ENCODE measurements at places on chromosomes 3 and 15.

GRCh38 chr3:72044231-72044855 is 259.4 kb upstream of the PROK2 start:
- DNase-seq, result no peak

GRCh38 chr15:40190591-40190990 is 29.7 kb downstream of the BUB1B start:
- no peak for DNase-seq

DNA sequence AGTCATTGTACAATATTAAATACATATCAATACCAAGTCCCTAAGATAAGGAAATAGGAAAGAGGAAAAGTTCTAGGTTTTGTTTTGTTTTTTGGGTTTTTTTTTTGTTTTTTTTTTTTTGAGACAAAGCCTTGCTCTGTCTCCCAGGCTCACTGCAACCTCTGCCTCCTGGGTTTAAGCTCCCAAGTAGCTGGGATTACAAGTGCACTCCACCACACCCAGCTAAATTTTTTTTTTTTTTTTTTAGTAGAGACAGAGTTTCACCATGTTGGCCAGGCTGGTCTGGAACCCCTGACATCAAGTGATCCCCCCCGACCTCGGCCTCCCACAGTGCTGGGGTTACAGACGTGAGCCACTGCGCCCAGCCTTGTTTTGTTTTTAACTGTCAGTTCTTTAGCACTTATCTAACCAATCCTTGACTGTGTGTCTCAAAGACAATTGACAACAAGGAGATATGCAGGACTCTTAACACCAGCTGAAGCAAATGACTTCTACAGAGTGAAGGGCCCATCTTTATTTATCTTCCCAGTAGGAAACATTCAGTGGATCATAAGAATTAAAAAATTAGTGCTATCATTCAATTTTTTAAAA is 100.0 kb upstream of the RAP2B start:
- DNase-seq, result no peak

DNA sequence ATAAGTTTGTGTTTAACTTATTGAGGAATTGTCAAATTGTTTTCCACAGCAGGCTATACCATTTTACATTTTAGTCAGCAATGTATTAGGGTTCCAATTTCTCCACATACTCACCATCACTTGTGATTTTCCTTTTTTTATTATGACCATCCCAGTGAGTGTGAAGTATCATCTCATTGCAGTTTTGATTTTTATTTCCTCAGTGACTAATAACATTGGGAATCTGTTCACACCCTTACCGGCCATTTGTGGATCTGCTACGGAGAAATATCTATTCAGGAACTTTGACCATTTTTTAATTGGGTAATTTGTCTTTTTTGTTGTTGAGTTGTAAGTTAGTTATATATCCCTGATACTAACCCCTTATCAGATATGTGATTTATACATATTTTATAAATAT is 54.8 kb upstream of the LMCD1 start:
- DNase-seq, result no peak

DNA sequence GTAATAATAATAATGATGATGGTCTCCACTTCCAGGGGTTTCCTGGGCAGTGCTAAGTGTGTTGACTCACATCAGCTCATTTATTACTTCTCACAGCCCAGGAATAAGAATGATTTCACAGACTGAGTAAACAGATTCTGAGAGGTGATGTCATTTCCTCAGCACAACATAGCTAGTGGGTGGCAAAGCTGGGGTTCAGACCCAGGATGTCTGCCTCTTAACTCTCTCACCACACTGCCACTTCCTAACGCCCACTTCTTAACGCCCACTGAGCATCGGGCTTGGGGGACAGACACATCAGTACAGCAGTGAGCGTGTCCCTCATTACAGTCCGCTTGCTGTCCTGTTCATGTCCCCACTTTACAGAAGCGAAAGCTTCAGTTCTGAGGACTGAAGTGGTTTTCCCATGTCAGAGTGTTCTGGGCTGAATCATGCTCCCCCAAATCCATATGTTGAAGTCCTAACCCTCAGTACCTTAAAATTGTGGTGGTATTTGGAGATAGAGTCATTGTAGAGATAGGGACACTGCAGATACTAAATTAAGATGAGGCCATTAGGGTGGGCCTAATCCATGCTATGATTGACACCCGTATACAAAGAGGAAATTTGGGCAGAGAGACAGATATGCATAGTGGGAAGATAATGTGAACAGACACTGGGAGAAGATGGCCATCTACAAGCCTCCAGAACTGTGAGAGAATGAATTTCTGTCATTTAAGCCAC is 68.0 kb downstream of the ATP2B2 start:
- no peak for DNase-seq

DNA sequence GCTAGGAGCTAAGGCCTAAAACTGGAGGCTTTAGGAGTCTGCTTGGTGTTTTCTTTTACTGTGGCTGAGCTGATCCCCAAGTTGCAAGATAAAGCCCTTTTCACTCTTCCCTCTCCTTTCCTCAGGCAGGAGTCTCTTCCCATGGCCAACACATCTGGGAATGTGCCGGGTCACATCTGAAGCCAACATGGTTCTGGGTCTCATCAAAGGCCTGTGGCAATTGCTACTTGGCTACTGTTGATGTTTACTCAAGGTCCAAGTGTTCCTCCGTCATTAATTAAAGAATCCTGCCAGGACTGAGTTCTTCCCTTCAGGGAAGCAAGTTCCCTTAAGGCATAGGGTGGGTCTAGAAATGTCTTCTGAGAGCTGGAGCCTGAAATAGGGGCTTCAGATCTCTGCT is 230.2 kb downstream of the GBE1 start:
- DNase-seq, result no peak
